ENCODE measurements at places on chromosomes 12 and 14. TPM values are rescaled to one million over a fixed set of nuclear protein-coding genes. Genes with fewer than 3 reads are reported as not detected.
A peak's percentile ranks its signal among the peaks of the same experiment; 100 is the strongest.

The CLEC2A gene
- not detected for total RNA-seq

The NXPH4 gene
- total RNA-seq: 0.79 TPM

- no peak for DNase-seq
Observed at GRCh38 chr12:106299202-106299774, 3.2 kb upstream of the TCP11L2 start.

GRCh38 chr14:87334997-87335685 is 657.8 kb downstream of the GALC start:
- no peak for DNase-seq

DNA sequence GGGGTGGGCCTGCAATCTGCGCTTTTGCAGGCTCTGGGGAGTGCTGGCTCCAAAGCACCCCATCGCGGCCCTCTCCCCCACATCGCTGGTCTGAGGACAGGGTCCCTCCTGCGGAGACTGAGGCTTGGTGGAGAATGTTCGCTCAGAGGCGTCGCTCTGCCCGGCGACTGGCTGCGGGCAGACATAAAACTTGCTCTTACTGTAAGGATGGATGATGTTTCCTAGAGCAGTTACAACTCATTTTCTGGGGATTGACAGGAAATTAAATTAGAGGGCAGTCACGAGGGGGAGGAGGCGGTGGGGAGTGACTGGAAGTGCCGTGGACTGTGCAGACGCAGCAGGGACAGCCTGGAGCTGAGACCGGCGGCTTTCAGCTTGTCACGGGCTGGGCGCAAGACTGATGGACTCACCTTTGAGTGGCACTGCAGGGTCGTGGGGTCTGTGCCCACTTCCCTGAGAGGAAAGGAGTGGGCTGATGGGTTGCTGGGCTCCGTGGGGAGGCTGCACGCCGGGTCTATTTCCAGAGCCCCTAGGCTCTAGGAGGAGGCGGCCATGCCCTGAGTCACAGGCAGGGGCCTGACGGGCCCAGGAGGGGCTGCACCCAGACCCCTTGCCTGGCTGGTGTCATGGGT is 32.8 kb downstream of the NOC4L start:
- DNase-seq: no peak

DNA sequence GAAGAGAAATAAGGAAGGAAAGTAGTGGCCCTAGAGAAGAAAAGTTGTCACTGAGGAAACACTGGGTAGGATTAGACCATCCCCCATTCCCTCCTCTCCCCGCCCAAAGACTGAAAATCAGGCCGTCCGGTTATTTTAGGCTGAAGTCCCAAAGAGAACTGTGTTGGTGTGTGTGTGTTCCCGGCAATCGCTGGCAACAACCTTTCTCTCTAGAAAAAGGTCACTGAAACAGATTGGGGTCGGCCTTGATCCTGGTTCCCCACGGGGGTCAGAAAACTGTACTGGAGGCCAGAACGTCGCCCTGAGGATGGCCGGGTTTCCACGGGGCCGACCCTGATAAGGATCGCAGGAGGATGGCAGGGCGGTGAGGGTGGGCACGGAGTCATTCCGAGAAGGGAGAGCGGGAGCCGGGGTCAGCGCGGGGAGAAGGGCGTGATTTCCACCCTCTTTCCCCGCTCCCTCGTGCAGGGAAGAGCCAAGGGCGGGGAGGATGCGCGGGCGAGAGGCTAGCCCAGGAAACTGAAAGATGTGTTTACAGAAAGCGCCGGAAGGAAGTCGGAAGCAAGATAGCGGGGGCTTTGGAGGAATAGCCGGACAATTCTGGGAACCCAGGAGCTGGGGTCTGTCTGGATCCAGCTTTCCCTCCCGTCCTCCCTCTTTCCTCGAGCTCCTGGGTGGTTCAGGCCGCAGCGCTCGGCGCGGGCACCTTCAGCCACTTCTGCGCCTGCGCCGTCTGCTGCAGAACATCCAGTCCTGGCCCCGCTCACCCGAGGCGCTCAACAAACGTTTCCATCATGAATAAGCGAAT is 25.3 kb upstream of the SPTLC2 start:
- peak; percentile 14 for DNase-seq

Measured in urinary bladder (tissue), 4 donors.